ENCODE measurements at places on chromosomes 3 and 15.

- DNase-seq = no peak
These were observed 37.4 kb downstream of the SLC9A9 start for GRCh38 chr3:143810953-143811265.

- no peak for DNase-seq
These were observed 56.9 kb downstream of the FLNB start for GRCh38 chr3:58064923-58065638.

DNA sequence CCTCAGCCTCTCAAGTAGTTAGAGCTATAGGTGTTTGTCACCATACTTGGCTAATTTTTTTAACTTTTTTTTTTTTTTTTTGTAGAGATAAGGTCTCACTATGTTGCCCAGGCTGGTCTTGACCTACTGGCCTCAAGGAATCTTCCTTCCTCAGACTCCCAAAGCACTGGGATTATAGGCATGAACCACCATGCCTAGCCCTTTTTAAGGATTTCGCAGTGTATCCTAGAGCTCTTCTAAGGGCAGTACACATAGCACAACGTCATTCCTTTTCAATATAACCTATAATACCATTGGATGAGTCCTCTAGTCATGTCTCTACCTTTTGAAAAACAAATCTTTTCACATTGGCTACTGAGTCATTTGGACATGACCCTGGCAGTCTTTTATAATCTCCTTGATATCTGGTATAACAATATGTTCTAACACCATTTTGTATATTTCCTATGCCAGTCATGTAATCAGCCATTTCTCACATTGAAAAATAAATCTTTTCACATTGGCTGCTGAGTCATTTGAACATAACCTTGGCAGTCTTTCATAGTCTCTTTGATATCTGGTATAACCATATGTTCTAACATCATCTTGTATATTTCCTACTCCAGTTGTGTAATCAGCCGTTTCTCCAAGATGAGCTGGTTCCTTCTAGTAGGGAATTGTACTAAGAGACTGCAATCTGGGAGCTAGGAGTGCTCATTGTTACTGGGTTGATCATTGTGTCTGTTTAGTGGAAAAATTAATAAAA lies 944.7 kb downstream of the MCTP2 start:
- DNase-seq = no peak

GRCh38 chr15:77418966-77419835 lies 703 bp downstream of the PEAK1 start:
- peak; percentile 70 for DNase-seq

GRCh38 chr3:79052054-79052681 lies 715.6 kb downstream of the ROBO1 start:
- no peak for DNase-seq

DNA sequence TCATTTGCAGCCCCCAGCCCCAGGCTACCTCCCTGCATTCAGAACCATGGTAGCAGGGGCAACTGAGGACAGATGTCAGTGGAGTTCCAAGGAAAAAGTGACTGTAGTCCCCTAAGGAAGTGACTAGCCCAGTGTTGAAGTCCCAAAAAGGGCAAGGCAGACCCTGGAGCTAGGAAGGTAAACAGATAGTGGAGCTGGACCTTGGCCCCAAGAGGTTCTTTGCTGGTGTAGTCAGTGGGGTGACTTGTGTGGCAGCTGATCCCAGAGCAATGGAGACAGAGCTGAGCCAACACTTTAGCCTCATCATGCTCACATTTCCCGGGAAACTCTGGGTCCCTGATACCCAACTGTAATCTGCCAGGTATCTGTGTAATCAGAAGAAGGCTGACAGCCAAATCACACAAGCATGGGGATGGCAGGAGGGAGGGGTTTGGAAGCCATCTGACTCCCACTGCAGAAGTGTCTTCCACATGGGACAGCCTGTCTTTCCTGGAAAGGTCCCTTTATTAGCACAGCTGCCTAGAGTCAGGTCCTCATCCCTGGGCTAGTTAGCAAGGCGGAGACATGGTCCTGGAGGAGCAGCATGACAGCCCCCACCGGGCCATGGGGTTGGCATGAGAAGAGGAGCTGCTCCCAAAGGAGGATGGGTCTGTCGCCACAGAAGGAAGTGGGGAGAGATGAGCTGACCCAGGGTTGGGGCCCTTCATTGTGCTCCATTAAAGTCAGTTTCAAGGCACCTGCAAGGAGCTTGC lies 39.8 kb downstream of the PXYLP1 start:
- DNase-seq = no peak

GRCh38 chr3:124886168-124887056 lies 753 bp downstream of the ITGB5 start:
- DNase-seq = peak; percentile 28

DNA sequence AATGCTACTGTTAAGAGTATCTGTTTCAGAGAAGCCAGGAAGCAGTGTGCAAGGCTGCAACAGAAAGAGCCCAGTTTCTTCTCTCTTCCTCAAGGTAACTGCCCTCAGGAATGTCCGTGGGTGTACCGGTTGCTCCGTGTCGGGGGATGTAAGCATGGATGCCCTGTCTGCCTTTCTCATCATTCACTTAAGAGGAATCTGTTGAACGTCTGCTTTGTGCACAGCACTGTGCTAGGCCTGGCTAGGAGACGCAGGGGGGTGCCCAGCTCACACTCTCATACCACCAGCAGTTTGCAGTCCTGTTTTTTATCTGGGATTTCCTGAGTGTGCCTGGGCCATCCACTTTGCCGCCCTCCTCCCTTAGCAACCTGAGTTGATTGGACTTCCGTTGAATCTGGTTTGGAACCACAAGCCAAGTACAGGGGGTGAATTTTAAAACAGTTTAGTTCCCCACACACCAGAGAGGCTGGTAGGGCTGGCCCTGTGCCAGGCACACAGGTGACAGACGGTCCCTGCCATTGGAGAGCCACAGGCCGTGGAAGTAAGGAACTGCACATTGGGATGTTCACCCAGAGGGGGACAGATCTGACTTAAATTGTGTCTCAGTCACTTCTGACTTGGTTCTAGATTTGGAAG lies 11.2 kb downstream of the BOC start:
- no peak for DNase-seq

GRCh38 chr3:49217688-49218470 lies 46.5 kb downstream of the KLHDC8B start:
- no peak for DNase-seq

DNA sequence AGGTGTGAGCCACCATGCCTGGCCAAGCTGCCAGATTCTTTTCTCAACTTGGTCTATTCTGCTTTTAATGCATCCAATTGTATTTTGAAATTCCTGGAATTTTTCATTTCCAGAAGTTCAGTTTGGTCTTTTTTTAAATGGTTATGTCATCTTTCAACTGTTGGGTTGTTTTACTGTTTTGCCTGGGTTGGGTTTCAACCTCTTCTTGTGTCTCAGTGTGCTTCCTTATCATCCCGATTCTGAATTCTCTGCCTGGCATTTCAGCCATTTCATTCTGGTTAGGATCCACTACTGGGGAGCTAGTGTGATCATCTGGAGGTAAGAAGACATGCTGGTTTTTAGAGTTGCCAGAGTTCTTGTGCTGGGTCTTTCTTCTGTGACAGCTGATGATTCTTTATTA lies 61.5 kb downstream of the LRRC49 start:
- DNase-seq = no peak

GRCh38 chr3:193943851-193944517 lies 192.0 kb upstream of the HES1 start:
- no peak for DNase-seq

DNA sequence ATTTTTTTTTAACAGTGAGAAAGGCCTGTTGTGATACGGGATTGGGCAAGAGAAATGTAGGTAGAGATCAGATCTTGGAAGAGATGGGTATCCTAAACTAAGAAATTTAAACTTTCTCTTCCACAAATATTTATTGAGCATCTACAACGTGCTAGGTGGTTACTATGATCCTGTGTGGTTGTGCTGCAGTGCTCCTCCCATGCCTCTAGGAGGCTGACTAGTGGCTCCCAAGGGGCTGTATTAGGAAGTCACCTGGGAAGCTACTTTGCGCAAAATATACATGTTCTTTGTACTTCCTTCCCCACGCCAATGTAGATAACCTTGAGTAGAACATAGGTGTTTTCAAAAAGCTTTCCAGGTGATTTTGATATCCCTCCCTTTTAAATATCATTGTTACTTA lies 27.2 kb downstream of the USP3 start:
- DNase-seq = no peak

- no peak for DNase-seq
These were observed 108.3 kb downstream of the P3H2 start for GRCh38 chr3:190012314-190012782.

GRCh38 chr3:67521053-67521646 lies 133.3 kb downstream of the SUCLG2 start:
- DNase-seq = no peak

GRCh38 chr15:52093539-52094510 lies 18.8 kb downstream of the BCL2L10 start:
- DNase-seq = no peak

- peak; percentile 41 for DNase-seq
These were observed 83.8 kb downstream of the PRICKLE2 start for GRCh38 chr3:64141476-64141875.

DNA sequence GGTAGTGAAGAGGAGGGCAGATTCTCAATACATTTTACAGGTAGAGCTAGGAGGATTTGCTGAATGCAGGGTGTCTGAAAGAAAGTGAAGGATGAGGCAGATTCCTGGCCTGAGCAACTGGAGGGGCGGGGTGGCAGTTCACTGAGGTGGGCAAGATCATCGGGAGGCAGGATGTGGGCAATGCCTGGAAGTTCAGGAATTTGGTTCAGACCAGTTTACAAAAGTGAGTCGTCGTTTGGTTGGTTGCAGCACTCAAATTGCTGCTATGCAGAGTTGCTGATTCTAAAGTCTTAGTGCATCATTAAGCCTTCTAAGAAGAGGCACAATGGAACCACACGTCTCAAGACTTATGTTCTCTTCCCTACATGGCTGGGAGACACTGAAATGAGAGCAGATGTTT lies 134.0 kb downstream of the MFSD1 start:
- no peak for DNase-seq

GRCh38 chr3:25088284-25088683 lies 339.8 kb upstream of the RARB start:
- no peak for DNase-seq

- no peak for DNase-seq
These were observed 151.0 kb downstream of the MBNL1 start for GRCh38 chr3:152419748-152420147.

GRCh38 chr15:81111510-81112470 lies 22.3 kb upstream of the CFAP161 start:
- no peak for DNase-seq

GRCh38 chr3:159721324-159721723 lies 267.3 kb upstream of the IL12A start:
- no peak for DNase-seq

DNA sequence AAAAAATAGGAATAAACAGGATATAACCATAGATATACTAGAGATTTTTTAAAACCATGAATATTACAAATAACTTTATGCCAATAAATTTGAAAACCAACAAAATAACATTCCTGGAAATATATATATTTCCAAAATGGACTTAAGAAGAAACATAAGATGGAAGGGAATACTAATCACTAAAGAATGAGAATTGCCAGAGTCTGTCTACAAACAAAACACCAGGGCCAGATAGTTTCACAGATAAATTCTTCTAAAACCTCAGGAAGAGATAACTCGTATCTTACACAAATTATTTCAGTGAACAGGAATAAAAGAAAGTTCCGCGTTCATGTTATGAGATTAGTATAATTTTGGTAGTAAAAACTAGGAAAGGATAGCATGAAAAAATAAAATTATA lies 107.3 kb downstream of the HERC1 start:
- DNase-seq = no peak

- no peak for DNase-seq
These were observed 35.4 kb downstream of the ACAN start for GRCh38 chr15:88838667-88839066.

DNA sequence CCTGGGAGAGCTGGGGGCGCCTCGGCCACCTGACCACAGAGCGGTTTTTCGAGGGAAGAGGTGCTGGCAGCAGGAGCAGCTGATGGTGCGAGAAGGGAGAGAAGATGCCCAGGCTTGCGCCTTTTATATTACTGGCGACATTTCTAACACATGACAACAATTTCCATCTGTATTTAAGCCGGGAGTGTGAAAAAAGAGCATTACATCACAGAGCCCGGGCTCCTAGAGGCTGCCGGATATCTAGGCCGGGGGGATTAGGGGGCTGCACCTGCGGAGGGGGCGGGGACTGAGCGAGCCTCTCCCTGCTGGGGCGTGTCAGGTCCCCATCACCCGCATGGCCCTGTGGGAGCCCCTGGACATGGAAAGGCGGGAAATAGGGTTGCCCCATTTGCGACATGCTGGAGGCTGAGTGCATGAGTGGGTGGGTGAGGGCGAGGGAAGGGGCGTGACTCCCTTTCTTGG lies 440.7 kb downstream of the MAGI1 start:
- peak; percentile 37 for DNase-seq

DNA sequence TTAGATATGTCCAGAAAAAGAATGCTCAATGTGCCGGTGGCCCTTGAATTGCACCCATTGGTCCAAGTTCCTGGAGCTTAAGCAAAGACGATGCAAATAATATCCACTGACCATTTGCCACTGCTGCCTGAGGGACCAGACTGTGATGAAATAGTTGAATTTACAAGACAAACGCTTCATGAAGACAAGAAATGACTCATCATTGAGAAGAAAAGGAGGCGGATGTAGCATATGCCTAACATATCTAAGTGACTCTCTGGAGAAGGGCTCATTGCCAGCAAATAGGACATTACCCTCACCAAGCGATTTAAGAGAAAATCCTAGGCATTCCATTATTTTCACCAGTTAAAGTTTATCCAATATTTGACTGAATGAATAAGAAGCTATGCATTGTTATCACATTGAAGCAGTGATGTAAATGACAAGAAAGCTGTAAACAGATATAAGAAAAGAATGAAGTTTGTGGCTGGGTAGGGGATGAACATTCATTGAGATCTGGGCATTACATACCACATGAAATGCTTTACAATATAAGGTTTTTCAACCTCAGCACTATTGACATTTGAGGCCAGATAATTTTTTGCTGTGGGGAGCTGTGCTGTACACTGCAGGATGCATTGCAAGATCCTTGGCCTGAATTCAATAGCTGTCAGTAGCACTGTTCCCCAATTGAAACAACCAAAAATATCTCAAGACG lies 48.9 kb upstream of the CPNE4 start:
- DNase-seq = no peak

DNA sequence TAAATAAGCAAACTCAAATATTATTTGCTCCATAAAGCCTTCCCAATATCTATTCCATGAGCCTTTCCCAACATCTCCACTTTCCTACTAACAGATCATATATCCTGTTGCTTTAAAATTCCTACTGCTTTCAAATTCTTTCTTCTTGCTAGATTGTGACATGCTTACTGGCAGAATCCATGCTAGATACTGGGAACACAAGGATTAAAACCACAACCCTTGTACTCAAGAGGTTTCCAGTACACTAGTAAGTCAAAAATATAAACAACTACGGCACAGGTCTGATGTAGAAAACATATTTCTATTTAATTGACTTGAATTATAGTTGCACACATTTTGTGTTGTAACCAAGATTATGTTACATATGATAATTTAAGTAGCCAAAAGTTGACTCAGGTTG lies 275.0 kb downstream of the ZBTB20 start:
- no peak for DNase-seq

GRCh38 chr3:118529554-118529953 lies 505.1 kb downstream of the IGSF11 start:
- DNase-seq = no peak

All from head of caudate nucleus (tissue), 42 donors.